ENCODE measurements at places on chromosomes 2 and 18.

- no peak for DNase-seq
Measured at GRCh38 chr18:63551769-63552168, 9.6 kb downstream of the SERPINB12 start.

- no peak for DNase-seq
Measured at GRCh38 chr2:48991415-48992131, 162.7 kb downstream of the FSHR start.

DNA sequence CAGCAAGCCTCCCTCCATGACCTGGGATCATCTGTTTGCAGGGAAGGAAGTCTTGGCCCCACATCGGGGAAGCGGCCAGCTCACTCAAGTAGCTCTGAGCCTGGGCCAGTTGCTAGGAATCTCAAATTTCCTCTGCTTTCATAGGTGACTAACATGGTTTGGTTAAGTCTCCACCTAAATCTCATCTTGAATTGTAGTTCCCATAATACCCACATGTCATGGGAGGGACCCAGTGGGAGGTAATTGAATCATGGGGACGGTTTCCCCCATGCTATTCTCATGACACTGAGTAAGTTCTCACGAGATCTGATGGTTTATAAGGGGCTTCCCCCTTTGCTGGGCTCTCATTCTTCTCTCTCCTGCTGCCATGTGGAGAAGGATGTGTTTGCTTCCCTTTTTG lies 75.2 kb downstream of the LBH start:
- DNase-seq: no peak

GRCh38 chr2:225994748-225995405 lies 595.4 kb downstream of the NYAP2 start:
- no peak for DNase-seq

- no peak for DNase-seq
Measured at GRCh38 chr2:147433822-147434221, 411.0 kb upstream of the ACVR2A start.

DNA sequence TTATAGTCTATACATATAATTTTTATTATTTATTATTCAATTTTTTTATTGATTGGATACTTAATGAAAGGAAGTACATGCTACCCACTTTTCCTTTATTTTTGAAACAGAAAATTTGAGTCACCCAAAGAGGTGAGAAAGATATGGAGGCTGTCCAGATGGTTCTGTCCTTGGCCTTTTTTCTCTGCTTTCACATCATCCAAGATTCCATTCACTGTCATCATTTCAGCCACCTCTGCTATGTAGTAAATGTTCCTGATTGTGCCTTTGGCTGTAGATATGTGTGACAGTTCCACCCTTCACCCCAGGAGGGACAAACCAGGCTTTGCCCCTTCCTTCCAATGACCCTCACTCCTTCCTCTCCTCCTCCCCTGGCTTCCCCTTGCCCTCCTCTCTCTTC lies 675.7 kb upstream of the ID2 start:
- no peak for DNase-seq

GRCh38 chr18:34977838-34978532 lies 63.2 kb upstream of the MAPRE2 start:
- peak; percentile 34 for DNase-seq

DNA sequence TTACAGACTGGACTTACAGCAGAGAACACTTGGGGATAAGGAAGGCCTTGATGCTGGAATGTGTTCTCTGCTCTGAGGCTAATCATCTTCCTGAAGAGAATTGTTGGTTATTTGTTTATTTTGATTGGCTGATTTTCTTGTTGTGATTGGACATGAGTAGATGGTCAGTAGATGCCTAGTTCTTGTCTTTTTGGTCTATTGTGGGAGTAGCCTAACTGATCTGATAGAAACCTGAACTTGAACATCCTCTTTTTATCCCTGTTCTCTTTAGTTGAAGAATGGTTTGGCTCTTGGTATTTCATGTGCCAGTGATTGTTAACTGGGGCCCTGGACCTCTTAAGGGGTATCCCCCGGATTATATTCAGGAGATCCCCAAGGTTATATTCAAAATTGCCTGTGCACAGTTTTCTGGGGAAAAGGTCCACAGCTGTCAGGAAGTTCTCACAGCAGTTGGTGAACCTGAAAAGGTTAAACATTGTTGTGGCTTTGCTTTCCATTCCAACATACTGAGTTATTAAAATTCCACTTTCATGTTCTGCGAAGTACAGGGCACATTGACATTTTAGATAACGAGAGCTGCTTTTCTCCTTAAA lies 13.6 kb downstream of the TWSG1 start:
- DNase-seq: no peak

DNA sequence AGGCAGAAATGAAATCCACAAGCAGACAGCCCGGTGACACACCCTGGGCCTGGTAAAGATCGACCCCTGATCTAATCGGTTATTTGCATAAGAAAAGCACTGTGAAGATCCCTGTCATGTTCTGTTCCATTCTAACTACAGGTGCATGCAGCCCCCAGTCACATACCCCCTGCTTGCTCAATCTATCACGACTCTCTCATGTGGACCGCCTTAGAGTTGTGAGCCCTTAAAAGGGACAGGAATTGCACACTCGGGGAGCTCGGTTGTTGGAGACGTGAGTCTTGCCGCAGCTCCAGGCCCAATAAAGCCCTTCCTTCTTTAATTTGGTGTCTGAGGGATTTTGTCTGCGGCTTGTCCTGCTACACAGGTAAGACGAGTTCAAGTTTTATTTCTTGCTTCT lies 13.4 kb upstream of the IL1B start:
- DNase-seq: no peak

DNA sequence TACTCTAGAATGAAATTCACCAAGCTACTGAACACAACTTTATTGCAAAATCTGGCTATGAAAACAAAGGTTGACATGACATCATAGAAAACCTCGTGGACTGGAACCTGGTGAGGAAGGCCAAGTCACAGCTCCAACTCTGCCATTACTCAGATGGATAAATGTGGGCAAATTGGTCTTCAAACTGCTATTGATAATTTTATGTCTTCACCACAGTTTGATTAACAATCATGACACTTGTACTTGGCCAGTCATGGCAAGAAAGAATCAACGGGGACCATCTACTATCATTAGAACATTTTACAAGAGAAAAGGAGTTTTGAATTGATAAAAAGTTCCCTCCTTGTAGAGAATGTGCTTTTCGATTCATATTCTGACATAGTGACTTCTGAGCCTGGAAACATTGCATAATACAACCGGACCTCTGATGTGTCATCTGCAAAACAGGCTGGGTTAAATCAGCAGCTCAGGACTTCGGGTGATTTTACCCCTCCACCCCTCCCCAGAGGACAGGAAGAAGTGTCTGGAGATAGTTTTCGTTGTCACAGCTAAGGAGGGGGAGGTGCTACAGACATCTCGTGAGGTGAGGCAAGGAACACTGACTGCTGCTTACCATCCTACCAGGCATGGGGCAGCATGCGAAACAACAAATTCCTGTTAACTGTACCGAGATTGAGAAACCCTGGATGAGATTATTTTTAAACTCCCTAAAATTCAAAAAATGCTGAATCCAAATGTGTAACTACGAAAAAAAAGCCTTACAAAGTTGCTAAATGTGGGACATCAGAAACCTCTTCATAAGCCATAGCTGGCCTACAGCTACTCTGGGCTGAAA lies 8.4 kb downstream of the L3MBTL4 start:
- DNase-seq: no peak

DNA sequence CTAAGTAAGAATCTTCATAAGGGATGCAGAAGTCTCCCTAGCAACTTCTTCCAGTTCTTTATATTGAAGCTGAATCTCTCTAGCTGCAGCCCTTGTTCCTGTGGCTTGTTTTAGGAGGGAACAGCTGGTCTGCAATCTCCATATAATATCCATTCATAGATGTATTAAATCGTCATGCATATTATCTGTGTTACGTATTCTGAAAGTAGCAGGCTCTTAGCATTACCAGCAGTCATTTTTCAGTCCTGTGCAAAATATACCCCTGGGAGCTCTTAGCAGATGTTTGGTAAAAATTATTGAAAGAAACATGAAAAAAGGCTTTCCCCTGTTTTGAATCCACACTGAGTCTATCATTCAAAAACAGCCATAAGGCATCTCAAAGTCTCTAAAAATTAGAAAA lies 385.3 kb downstream of the IRS1 start:
- DNase-seq: no peak

DNA sequence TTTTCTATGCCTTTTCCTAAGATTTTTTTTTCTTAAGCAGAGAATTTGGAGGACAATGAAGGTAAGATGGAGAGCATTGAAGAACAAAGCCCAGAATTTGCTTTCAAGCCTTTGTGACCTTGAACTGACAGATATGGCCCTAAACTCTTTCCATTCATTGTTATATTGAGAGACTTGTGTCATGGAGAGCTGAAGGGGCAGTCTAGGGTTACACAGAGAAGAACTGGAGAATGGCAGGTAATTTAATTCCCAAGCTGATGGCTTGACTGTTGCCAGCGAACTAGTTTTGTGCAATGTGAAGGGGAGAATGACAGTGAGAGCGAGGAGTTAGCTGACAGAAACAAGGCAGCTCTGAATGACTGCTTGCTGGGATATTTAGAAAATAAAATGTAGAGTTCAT lies 1344.2 kb downstream of the LRP1B start:
- DNase-seq: peak; percentile 29

DNA sequence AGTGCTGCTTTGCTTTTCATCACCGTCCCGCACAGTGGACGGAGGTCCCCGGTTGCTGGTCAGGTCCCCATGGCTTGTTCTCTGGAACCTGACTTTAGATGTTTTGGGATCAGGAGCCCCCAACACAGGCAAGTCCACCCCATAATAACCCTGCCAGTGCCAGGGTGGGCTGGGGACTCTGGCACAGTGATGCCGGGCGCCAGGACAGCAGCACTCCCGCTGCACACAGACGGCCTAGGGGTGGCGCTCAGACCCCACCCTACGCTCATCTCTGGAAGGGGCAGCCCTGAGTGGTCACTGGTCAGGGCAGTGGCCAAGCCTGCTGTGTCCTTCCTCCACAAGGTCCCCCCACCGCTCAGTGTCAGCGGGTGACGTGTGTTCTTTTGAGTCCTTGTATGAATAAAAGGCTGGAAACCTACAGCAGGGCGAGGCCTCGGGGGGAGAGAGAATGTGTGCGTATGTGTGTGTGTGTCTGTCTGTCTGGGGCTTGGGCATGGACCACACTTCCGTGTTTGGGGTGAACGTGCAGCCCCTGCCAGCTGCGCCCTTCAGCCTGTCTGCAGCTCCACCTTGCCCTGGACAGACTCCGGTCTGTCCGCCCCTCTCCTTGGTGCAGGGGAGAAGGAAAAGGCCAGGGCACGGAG lies 32.3 kb downstream of the GPC1 start:
- no peak for DNase-seq

DNA sequence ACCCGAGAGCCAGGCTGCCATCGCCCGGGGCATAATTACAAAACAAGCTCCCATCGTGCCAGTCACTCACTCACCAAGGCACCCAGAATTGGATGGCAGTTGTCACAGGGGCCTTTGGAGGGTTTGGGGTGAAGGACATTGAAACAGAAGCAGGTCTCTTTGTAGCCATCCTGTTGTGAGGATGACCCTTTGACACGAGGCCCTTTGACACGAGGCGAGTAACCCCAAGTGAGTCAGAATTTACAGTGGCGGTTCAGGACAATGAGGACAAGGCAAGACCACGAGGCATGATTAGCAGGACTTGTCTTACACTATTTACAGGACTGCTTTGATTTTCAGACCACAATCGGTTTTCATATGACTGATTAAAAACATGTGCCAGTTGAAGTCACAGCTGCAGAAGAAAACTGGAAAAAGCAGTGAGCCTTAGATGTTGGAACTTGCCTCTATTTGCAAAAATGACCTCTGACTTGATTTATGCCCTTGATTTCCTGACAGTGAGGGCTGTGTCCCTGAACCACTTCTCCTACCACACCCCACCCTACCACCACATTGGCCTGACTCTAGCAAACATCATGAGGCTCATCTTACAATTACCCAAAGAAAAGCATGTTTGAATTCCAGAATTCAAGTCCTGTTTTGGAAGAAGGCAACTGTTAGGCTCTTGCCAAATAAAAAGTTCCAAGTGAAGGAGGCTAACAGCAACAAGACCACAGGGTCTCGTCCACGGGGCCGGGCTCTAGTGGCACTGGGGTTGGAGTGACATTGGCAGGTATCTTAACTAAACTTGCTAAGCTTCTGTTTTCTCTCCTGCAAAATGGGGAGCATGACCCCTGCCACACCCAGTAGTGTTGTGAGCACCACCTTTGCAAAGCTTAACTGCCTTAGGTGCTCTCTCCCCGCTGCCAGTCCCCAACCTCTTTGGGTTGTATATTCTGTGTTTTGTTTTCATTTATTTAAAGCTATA lies 64.4 kb upstream of the FOSL2 start:
- DNase-seq: no peak

DNA sequence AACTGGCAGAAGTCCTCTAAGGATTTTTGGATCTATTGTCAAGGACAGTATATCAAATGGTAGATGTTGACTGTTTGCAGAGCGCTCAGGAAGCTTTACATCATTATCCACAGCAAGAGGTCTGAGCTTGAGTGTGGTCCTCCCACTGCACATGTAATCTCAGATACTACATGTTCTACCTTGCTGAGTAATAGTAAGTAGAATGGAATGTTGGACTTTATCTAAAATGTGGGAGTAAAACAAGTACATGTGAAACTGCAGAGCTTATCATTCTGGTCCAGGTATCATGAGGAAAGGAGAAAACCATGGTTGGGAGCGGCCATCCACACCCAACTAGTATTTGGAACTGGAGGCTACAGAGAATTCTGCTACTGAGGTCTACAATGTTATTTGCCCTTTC lies 19.3 kb upstream of the CD28 start:
- no peak for DNase-seq

DNA sequence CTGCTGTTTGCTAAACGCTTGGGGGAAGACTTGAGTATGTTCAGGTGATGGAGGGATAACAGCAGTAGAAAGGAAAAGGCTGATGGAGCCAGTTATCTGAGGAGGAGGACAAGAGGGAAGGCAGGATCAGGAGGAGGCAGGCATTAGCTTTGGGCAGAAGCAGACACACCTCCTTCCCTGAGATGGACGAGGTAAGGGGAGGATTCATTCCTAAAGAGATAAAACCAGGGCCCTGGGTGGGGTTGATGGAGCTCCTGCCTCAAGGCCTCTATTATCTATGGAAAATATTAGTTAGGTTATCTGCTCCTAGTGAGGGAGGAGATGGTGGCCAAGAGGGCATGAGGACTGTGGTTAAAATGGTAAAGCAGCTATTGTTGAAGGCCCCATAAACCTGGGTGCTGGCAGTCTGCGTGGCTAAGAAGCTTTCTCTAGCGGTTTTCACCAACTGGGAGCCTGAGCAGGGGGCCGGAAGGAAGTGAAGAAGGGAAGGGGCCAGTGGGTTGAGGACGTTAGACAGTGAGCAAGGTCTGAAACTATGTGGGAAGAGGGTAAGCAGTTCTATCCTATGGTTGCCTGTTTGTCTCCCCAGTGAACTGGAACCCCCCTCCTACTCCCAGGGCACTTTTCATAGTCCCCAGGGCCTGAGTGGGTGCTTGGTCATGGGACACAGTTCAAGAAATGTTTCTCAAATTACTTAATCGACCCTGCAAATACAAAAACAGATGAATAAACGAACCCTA lies 56.6 kb upstream of the HK2 start:
- no peak for DNase-seq

DNA sequence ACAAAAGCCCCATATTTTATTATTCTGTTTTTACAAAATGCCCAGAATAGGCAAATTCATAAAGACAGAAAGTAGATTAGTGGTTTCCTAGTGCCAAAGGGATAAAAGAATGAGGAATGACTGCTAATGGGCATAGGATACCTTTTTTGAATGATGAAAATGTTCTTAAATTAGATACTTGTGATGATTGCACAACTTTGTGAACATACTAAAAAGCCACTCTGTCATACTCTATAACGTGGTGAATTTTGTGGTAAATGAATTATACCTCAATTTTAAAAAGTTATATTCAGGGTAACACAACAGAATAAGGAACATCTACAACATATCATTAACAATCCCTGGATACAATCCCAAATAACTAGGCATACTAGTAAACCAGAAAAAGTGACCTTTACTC lies 9.1 kb upstream of the FBLN7 start:
- no peak for DNase-seq

- no peak for DNase-seq
Measured at GRCh38 chr2:127705391-127706065, 4.2 kb downstream of the SFT2D3 start.
